ENCODE measurements at places on chromosomes 5 and 9.

GRCh38 chr5:72749362-72749997, 67.0 kb upstream of the TNPO1 start:
- no peak for DNase-seq

DNA sequence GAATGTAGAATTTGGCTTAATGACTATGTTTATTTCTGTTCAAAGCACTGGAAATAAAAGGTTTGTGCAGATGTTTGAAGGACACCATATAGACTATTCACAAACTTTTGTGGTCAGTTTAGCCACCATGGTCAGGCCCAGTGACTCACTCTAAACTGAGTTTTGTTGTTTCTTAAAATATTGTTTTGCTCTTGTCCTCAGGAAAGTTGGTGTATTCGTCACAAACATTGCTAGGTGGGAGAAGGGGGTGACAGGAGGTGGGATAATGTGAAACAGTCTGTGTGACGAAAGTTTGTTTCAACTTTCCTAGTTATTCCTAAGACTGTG, 35.0 kb upstream of the LIFR start:
- no peak for DNase-seq

- no peak for DNase-seq
Measured at GRCh38 chr5:164233791-164234190, 728.4 kb downstream of the MAT2B start.

DNA sequence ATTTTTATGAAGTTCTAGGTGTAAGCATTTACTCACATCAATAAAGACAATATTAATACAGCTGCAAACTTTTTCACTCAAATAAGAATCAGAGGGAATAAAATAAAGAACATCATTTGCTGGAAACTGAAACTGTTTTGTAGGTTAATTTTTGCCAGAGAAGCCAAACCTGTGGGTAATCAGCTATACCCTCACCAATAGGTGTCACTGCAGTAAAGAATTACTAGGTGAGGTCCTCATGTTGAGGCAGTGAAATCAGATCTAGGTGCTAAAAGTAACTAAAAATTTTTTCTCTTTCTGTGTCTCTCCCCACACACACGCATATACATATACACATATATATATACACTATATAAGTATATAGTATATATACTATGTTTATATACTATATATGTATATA, 1016.3 kb upstream of the SEMA6A start:
- peak; percentile 18 for DNase-seq

DNA sequence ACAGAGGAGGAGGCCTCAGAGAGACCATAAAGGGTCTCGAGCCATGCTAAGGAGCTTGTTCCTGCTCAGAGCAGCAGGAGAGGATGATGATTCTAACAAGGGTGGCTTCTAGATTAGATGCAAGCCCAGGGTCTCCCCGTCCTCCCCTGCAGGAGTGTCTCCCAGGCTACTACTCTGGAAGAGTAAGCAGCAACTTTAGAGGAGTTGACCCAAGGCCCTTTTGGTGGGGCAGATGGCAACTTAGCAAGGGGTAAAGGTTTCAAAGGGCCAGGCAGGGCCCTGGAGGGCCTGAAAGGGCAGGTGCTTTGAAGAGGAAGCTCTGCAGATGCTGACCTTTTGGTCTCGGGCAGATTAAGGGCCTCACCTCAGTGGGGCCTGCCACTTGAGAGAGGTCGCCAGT, 174.9 kb downstream of the GABBR2 start:
- no peak for DNase-seq

DNA sequence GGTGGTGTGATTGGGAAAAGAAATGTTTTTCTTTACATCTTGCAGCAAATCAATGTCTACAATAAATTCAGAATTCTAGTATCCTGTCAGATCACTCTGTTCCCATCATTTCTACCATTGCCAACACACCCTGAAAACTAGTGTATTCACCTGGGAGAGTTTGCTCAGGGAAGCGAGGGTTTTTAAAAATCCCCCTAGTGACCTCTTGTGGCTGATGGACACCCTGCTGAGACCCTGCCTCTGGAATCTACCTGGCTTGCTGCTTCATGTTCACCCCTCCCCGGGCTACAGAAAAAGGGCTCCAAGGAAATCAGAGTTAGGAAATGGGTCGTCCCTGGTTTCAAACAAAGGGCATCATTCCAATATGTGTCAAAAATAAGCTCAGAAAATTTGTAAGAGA, 21.4 kb upstream of the ALDOB start:
- DNase-seq: no peak

DNA sequence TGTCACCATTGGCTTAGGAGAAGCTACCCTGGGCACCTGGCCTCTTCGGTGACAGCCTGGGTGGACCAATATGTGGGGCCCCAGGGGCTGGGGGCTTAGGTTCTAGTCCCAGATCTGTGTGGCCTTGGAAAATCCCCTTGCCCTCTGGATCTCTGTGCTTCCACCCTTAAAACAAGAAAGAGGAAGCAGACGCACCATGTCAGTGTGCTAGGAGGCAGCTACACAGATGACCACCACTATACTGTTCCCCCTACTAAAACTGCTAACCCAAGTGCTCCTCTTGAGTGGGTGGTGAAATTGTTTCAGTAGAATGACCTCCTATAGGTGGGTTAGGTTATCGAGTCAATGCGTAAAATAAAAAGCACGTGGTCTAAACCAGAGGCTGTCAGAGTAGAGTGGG, 31.0 kb downstream of the AFAP1L1 start:
- no peak for DNase-seq

DNA sequence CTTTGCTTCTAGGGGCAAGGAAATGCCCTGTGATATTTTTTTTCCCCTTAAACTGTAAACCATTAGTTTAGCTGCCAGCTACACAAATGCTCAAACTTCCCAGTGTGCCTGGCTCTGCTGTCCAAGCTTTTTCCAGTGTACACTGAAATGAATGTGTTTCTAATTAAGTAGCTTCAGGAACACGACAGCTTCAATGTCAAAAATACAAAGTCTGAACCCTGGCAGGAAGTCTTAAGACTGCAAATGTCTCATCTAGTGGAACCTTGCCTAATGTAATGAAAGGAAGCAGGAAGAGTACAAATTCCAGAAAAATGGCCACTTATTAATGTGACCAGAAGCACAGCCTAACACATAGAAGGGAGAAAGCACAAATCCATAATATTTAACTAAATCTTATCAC, 255.2 kb downstream of the CRB2 start:
- no peak for DNase-seq
